Stimulated activated CD4-positive, alpha-beta T cell treated with anti-CD3 and anti-CD28 coated beads, Interleukin-15, amount 100 ng/mL, for 1 hour (primary cell): ENCODE measurements at places on chromosomes 1 and 21.

DNA sequence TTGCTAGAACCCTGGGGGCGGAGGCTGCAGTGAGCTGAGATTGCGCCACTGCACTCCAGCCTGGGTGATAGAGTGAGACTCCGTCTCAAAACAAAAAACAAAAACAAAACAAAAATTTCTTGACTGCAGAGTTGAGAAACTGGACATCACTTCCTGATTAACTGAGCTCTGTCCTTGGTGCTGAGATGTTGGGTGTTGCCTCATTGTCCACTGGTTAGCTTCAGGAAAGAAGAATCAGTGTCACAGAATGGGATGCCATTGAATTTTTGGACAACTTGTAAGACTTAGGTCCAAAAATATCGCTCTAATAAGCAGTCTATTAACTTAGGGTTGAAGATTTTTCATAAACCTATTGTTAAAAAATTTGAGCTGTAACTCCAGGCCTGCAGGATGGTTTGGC, 23.8 kb upstream of the KCNA10 start:
- no peak for DNase-seq

DNA sequence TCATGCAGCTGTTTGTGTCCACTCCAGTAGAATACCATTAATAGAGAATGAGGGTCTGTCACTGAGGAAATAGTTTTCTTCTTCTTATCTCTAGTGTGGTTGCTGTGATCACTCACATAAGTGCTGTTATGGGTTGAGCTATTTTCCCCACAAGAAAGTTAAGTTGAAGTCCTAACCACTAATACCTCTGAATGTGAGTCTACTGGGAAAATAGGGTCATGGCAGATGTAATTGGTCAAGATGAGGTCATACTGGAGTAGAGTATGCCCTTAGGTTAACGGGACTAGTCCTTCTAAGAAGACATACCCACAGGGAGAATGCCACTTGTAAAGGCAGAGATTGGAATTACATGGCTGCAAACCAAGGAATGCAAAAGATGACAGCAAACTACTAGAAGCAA, 70.5 kb upstream of the COL24A1 start:
- DNase-seq: no peak

DNA sequence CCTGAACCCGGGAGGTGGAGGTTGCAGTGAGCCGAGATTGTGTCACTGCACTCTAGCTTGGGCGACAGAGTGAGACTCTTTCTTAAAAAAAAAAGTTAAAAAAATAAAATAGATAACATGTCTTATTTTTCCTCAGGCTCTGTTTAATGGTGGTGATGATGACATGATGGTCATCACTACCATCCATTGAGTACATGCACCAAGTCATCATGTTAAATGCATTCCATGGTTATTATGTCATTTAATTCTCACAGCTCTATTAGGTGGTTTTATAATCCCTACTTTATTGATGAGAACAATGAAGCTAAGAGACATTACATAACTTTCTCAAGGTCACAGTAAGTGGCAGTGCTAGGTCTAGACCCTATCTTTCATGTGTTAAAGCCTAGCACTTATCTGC, 34.4 kb upstream of the MAB21L3 start:
- DNase-seq: no peak

- no peak for DNase-seq
These were observed 9.2 kb upstream of the GADD45A start for GRCh38 chr1:67675800-67676199.
